ENCODE measurements at places on chromosomes 1 and 21. TPM values are rescaled to one million over a fixed set of nuclear protein-coding genes. Genes with fewer than 3 reads are reported as not detected.
A peak's percentile ranks its signal among the peaks of the same experiment; 100 is the strongest.

The RGS16 gene
- 6.5 TPM for total RNA-seq

GRCh38 chr1:53652441-53653199 lies 86.3 kb downstream of the GLIS1 start:
- H3K27me3 ChIP-seq = peaks cover 28% of the 10 kb centered on the region
- no peak for DNase-seq
- no peaks in the 10 kb centered on the region for H3K4me1 ChIP-seq
- H3K27ac ChIP-seq = no peak overlapping the region
- no peak overlapping the region for H3K4me3 ChIP-seq
- no peaks in the 10 kb centered on the region for H3K36me3 ChIP-seq

DNA sequence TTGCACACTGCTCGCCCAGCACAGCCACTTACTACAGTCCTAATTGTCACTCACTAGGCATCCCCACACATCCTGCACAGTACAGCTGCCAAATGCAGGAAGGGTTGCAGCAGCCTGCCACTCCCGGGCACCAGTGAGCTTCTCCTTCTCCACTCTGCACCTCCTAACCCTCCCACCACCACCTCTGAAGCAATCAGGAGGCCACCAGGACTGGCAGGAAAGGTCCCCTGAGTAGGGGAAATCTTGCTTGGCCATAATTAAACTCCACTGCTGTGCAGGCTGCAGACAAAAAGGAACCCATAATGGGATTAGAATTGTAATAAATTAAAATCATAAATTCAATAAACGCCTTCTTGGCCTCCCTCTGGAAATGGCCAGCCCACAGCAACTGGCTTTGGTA lies 31.8 kb downstream of the FBXO2 start:
- H3K4me1 ChIP-seq = no peaks in the 10 kb centered on the region
- no peaks in the 10 kb centered on the region for H3K27me3 ChIP-seq
- DNase-seq = no peak
- no peak overlapping the region for H3K27ac ChIP-seq

DNA sequence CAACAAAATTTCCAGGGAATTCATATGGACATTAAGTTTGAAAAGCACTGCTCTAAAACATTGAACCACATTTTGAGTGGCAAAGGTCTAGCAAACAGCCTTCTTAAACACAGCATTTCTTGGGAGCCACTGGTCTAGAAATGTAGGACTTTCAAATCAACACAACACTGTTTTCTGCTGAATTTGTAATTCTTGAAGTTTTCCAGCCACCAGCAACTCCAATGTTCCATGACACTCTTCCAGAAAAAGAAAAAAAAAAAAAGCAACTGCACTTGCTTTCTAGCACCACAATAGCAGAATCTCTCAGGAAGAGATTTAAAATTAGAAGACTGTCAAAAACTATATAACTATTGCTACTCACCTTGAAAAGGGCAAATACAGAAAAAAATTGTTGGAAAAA lies 4.5 kb downstream of the SYDE2 start:
- no peak overlapping the region for H3K27ac ChIP-seq
- DNase-seq = no peak
- H3K4me3 ChIP-seq = no peak overlapping the region
- H3K36me3 ChIP-seq = no peaks in the 10 kb centered on the region
- H3K27me3 ChIP-seq = no peaks in the 10 kb centered on the region

DNA sequence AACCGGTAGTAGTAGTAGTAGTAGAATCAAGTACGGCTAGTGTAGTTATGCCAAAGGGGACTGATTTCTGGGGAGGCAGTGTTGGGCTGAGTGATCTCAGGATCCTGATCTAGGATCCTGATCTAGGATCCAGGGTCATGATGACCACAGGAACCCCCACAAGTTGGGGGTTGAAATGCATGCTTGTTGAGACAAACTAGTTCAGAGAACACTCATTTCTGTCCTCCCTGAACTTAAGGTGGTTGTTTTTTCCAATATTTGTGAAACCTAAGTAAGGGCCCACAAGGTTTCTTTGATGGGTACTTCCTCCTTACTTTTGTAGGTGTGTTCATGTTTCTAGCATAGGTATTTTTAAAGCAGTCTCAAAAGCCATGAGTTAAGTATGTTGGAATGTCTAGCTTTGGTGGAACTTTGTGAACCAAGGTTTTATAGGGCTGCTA lies 33.9 kb upstream of the PDC start:
- no peaks in the 10 kb centered on the region for H3K27me3 ChIP-seq
- H3K27ac ChIP-seq = no peak overlapping the region
- no peak for DNase-seq

DNA sequence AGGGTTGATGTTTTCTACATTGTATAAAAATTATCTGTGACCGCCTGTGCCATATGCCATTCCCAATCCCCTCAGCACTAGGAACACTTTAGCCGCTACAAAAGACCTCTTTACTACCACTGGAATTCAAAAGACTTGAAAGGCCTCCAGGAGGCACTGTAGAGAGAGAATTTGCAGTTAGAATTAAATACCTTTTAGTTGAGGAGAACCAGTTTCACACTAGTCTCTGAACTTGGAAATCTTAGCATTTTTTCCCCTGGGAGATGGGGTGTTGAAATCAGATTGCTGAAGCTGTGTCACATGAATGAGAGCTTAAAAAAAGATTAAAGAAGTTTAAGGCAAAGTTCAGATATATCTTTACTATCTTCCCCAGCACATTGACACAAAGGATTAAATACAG lies 291.0 kb downstream of the ADGRL2 start:
- H3K27me3 ChIP-seq = no peaks in the 10 kb centered on the region
- H3K4me3 ChIP-seq = no peak overlapping the region

GRCh38 chr1:85629532-85629920 lies 49.0 kb downstream of the CCN1 start:
- no peak for DNase-seq
- peak overlapping the region; percentile 80 for H3K27ac ChIP-seq
- H3K36me3 ChIP-seq = no peaks in the 10 kb centered on the region
- no peaks in the 10 kb centered on the region for H3K27me3 ChIP-seq
- H3K4me1 ChIP-seq = peaks cover 32% of the 10 kb centered on the region
- peak overlapping the region; percentile 27 for H3K4me3 ChIP-seq

The FALEC gene
- 0.59 TPM for total RNA-seq

GRCh38 chr1:65525266-65526048 lies 105.0 kb downstream of the LEPR start:
- H3K4me3 ChIP-seq = no peak overlapping the region
- H3K27ac ChIP-seq = no peak overlapping the region
- no peak for DNase-seq
- H3K27me3 ChIP-seq = no peaks in the 10 kb centered on the region
- H3K4me1 ChIP-seq = peaks cover 9% of the 10 kb centered on the region

GRCh38 chr1:93995837-93996536 lies 86.8 kb upstream of the GCLM start:
- no peak overlapping the region for H3K27ac ChIP-seq
- no peaks in the 10 kb centered on the region for H3K4me1 ChIP-seq
- peaks cover 8% of the 10 kb centered on the region for H3K27me3 ChIP-seq
- no peak for DNase-seq
- no peak overlapping the region for H3K4me3 ChIP-seq

DNA sequence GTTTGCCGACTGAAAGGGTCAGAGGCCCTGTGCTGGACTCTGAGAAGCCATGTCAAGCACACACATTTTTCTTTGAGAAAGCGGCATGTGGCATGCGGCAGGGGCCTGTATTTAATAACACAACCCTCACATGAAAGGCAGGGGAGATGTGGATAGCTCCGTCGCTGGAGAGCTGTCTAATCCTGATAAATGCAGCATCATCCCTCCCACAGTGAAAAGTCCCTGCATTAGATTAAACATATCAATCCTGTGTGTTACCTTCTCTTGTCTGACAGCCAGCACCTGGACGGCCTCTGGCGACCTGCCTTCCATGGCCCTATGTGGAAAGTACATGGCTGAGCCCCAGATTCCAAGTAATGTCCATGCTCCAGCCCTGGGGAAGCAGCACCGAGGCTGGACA lies 313.0 kb upstream of the AJAP1 start:
- H3K36me3 ChIP-seq = no peaks in the 10 kb centered on the region
- H3K4me1 ChIP-seq = no peaks in the 10 kb centered on the region
- H3K4me3 ChIP-seq = no peak overlapping the region
- H3K27ac ChIP-seq = no peak overlapping the region

The C1orf141 gene
- not detected for total RNA-seq

DNA sequence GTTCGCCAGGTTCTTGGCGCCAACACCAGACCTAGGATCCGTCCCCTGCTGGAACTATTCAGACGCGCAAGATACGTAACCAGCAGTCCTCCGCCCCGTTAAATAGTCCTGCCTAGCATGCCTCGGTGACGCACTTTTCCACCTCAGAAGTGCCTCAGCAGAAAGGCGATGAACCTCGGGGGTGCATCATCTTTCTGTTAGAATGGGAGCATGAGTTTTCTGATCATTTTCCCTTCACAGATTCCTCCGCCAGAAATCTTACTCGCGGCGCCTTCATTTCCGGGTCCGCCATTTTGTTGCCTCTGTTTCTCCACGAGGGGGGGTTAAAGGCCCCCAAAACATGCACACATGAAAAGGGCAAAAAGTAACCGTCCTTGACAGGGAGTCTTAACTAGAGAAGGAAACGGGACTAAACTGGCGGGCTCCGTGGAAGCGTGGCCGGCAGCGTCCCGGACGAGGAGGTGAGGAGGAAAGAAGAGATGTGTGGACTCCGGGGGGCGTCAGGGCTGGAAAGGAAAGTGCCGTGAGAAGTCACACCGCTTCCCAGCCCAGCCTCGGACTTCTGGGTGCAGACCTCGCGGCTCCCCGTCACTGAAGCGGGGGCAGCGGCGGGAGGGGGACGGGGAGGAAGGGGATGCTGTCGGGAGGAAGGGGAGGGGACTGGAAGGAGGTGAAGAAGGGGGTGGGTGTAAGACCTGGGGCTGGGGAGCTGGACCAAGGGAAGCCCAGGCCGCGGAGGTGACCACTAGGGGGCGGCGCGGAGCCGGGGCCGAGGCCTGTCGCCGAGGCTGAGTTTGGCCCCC lies at the start of gene GABPB2:
Gene GABPB2, plus strand, starts transcription at position 288 of the 803 bp plus-strand sequence. CDS start 17,429 bp downstream, outside the sequence.
- peak within 1 kb of the TSS; percentile 98 for H3K27ac ChIP-seq
- DNase-seq = peak; percentile 91
- H3K4me3 ChIP-seq = peak within 1 kb of the TSS; percentile 78
- H3K36me3 ChIP-seq = no peaks in the 10 kb centered on the region
- H3K27me3 ChIP-seq = no peaks in the 10 kb centered on the region

DNA sequence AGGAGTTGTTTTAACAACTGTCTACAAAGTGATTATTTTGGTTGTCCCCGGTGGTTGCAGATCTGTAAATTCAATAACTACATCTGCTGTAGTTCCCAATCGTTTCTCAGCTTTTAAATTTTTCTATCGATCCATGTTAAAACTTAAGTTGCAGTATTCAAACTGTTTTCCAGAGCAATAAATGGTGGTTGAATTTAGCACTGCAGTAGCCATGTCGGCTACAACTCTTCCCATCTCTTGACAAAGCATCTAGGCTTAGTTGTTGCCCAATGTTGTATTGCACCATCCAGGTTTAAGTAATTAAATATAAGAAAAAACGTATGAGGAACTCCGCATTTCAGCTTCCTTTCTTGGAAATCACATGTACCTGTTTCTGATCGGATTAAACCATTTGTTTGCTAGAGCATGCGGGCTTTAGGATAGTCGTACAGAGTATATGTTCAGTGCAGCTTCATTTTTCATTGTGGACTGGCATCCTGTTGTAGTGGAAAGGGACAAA lies 996 bp downstream of the CNIH4 start:
- H3K27ac ChIP-seq = peak overlapping the region; percentile 67
- peaks cover 9% of the 10 kb centered on the region for H3K4me1 ChIP-seq

The HTR6 gene
- 0.57 TPM for total RNA-seq

The LENEP gene
- total RNA-seq = 0.42 TPM

GRCh38 chr1:125118147-125118993 lies 3933.6 kb downstream of the SRGAP2C start:
- no peaks in the 10 kb centered on the region for H3K36me3 ChIP-seq
- H3K4me3 ChIP-seq = no peak overlapping the region
- DNase-seq = no peak
- H3K4me1 ChIP-seq = no peaks in the 10 kb centered on the region

- H3K4me1 ChIP-seq = no peaks in the 10 kb centered on the region
- H3K27ac ChIP-seq = no peak overlapping the region
- H3K36me3 ChIP-seq = no peaks in the 10 kb centered on the region
- no peaks in the 10 kb centered on the region for H3K27me3 ChIP-seq
- no peak for DNase-seq
Observed at GRCh38 chr21:44686000-44686781, 4.2 kb upstream of the KRTAP12-1 start.

The RYR2 gene
- 0.02 TPM for total RNA-seq

The MRAP gene
- not detected for total RNA-seq

DNA sequence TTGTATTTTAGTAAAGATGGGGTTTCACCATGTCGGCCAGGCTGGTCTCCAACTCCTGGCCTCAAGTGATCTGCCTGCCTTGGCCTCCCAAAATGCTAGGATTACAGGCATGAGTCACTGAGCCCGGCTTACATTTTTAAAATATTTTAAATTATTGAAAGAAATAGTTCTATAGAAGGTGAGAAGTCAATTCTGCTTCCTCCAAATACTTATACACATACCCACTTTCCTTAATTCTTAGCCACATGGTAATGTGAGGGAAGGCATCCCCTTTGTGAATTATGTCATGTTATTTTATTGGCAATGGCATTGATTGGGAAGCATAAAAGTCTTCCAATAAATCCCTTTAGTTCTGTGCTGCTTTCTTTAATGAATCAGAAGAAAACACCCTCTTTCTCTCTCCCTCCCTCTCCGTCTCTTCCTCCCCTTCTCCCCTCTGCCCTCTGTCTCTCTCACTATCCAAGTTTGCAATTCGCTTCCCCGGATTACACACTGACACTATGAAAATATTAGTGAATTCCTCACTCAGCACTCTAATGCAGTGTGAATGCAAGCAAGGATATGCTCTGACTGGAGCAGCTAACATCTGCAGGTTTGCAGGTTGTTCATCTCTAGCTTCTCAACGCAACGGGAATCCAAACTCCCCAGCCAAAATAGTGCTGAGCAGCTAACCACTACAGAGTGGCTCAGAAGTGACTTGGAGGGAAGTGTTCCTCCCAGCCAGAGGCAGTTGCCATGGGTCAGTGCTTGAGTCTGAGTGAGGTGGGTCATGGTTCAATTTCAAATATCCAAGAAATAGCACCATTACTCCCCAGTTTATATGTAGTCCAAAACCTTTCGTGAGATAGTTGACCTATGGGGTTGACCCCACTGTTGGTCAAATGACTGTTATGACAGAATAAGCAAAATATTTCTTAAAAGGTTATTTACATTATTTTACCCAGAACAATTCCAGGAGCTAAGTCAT lies 77.8 kb upstream of the CD55 start:
- H3K4me1 ChIP-seq = peaks cover 13% of the 10 kb centered on the region

DNA sequence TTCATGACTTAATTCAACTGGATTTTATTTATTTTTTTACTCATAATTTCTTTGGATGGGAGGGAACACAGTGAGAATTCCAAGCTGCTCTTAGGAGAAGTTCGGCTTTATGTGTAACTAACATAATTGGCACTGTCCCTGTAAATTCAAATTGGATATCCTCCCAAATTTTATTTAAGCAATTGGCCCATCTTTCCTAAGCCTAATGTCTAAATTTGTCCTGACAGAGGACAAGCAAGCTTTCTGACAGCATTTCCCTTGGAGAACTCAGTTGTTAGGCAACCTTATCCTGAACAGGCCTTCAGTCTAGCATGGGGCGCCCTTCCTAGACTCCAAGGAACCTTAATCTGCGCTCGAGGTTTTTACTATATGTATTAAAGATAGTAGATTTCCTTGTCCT lies 550.3 kb downstream of the NUF2 start:
- DNase-seq = no peak
- H3K27ac ChIP-seq = no peak overlapping the region
- no peak overlapping the region for H3K4me3 ChIP-seq
- no peaks in the 10 kb centered on the region for H3K4me1 ChIP-seq
- H3K27me3 ChIP-seq = no peaks in the 10 kb centered on the region
- H3K36me3 ChIP-seq = no peaks in the 10 kb centered on the region

- no peaks in the 10 kb centered on the region for H3K27me3 ChIP-seq
- H3K36me3 ChIP-seq = no peaks in the 10 kb centered on the region
- DNase-seq = no peak
Observed at GRCh38 chr1:235047331-235047871, 81.2 kb downstream of the TOMM20 start.

The FAM177B gene
- total RNA-seq = not detected

The AADACL4 gene
- not detected for total RNA-seq
